ENCODE measurements at places on chromosomes 2 and 18.

- DNase-seq, result no peak
These were observed 375.3 kb downstream of the PIK3C3 start for GRCh38 chr18:42330296-42330695.

- no peak for DNase-seq
These were observed 55.6 kb upstream of the MAP4K3 start for GRCh38 chr2:39492716-39493115.

GRCh38 chr2:203437511-203437910 lies 97.6 kb downstream of the RAPH1 start:
- no peak for DNase-seq

GRCh38 chr2:34815052-34815741 lies 1216.1 kb upstream of the FAM98A start:
- DNase-seq, result no peak

- DNase-seq, result no peak
These were observed 54.7 kb downstream of the MTA3 start for GRCh38 chr2:42622943-42623676.

- DNase-seq, result no peak
These were observed 11.2 kb downstream of the VIL1 start for GRCh38 chr2:218429911-218430692.

- DNase-seq, result no peak
These were observed 24.1 kb upstream of the KANSL1L start for GRCh38 chr2:210195101-210195852.

- no peak for DNase-seq
These were observed 69.4 kb downstream of the TXNL1 start for GRCh38 chr18:56568986-56569385.

- DNase-seq, result no peak
These were observed 5.3 kb upstream of the PAX3 start for GRCh38 chr2:222303828-222304736.

GRCh38 chr2:58701688-58702301 lies 460.7 kb upstream of the FANCL start:
- DNase-seq, result no peak

- DNase-seq, result no peak
These were observed 162.8 kb downstream of the LRP1B start for GRCh38 chr2:141967980-141968379.

- DNase-seq, result no peak
These were observed 36.1 kb downstream of the TMEM163 start for GRCh38 chr2:134682726-134683125.

GRCh38 chr2:118265873-118266455 lies 177.7 kb downstream of the INSIG2 start:
- no peak for DNase-seq

- no peak for DNase-seq
These were observed 82.1 kb downstream of the EIF2AK3 start for GRCh38 chr2:88545118-88545517.

GRCh38 chr2:19571773-19572172 lies 213.3 kb upstream of the OSR1 start:
- DNase-seq, result no peak

- DNase-seq, result peak; percentile 8
These were observed 298.8 kb downstream of the ZNF407 start for GRCh38 chr18:74896390-74896991.

DNA sequence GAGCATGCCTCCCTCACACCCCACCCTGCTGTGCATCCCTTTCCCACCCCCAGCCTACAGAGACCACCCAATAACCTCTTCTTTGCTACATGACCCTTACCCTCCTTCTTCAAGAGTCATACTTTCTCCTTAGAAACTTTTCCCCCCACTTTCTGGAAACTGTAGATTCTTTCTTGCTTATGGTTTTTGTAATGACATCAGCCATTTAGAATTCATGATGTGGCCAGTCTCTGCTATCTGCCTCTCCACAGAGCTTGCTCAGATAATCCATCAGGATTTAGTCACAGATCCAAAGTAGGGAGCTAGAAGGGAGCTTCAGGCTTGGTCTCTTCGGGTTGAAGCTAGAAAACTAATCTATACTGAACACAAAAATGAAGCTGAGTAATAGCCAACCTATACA lies 36.5 kb downstream of the GALM start:
- DNase-seq, result no peak

- no peak for DNase-seq
These were observed 20.4 kb upstream of the ZNF397 start for GRCh38 chr18:35220424-35220823.

DNA sequence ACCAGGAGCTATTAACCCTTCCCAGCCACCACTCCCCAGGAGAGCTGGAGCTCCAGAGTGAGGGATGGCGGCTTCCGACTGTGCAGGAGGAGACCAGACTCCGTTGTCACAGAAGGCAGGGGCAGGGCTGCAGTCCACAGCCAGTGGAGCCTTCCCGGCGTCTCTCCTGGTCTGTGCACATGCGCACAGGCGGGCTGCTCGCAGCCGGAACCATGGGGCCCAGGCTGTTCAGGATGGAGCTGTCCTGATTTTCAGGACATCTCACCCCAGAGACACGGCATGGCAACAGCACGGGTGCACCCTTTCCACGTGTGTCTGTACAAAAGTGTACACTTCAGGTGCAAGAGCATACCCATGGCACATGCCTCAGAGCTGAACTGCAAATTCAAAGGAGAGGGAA lies 28.9 kb downstream of the EIPR1 start:
- DNase-seq, result no peak

GRCh38 chr18:59783138-59783537 lies 85.9 kb upstream of the CCBE1 start:
- DNase-seq, result peak; percentile 46

DNA sequence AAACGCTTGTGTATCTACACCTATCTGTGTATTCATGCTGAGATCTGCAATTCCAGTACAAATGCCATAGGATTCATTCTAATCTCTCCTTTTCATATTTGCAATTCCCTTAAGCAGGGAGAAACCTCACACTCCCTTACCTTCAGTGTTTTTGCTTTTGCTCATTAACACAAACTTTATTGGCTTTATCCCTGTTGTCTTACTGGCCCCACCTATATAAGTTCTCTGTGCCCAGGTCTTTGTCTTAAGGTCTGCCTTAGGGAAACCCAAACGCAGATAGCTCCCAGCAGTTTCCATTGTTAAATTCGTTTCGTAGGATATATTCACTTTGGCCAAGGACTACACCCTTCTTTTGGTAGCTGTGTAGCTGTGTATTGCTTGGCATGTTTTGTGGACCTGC lies 4.0 kb upstream of the SNORC start:
- no peak for DNase-seq

DNA sequence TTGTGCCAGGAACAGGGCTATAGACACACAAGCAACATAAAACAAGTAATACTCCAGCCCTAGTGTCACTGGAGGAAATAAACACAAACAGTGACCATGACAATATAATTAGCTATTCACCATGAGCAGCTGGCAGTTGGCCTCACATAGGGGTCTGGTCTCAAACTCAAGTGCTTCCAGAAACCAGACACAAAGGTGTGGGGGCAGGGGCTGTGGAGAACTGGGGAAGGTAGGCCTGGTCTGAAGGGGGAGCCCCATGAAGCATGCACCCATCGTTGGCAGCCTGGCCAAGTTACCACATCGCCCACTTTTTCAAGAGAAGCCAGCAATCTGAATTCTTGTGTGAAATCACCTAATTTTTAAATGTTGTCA lies 49.5 kb upstream of the SP3 start:
- no peak for DNase-seq

- no peak for DNase-seq
These were observed 725 bp upstream of the ANKRD53 start for GRCh38 chr2:70977605-70978205.

DNA sequence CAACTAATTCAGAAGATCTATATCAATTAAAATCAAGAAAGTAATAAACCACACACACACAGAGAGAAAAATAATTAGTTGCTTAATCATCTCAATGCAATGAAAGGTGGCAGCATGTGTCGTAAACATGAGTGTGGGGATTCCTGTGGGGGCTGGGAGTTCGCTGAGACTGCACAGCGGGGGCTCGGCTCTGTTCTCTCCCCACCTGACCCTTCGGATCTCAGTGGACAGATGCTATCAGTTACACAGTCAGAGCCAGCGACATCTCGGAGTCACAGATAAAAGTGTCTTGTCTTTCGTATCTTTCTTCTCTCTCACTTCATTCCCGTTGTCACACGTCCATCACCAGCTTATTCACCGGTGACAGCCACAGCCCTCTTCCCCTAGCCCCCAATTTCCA lies 37.1 kb downstream of the COLEC12 start:
- no peak for DNase-seq

DNA sequence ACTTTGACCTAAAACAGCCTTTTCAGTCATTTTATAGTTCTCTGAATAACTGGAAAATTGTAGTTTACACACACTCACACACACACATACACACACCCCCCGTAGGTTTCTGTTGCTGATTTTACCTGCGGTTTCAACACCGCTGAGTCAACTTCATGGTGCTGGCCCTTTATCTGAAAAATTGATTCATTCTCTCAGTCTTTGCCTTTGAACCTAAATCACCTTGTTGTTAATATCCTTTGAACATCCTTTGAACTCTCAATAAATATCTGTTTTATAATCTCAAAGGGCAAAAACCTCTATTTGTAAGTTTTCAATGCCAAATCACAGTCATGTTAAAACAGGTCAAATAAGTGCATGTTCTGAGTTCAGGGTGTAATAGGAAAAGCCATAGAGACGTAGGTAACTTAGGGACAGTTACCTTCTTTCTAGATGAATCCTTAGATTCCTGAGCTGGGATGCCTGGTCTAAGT lies 109.0 kb upstream of the BZW1 start:
- no peak for DNase-seq

- DNase-seq, result peak; percentile 39
These were observed at the start of gene CASP10 for GRCh38 chr2:201182650-201183364. TSS of gene CASP10 (plus strand) at chr2:201183141. CDS start at chr2:201185778, 2,637 bp downstream.

DNA sequence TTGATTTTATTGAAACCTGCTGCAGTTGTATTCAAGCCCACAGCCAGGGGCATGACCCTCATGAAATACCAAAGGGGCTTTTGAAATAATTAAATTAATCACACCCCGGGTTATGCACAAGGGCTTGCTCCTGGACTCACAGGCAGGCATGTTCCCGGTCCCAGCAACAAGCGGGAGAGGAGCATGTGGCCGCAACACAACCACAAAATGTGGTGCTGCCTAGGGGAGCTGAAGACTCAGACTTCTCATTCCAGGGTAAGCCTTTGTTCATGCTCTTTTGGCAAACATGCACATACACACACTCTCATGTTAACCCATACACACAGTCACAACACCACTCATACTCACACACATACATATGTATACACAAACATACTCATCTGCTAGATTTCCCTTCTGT lies 233.7 kb upstream of the SMAD2 start:
- no peak for DNase-seq

GRCh38 chr2:189074506-189074905 lies 100.3 kb downstream of the COL3A1 start:
- no peak for DNase-seq

DNA sequence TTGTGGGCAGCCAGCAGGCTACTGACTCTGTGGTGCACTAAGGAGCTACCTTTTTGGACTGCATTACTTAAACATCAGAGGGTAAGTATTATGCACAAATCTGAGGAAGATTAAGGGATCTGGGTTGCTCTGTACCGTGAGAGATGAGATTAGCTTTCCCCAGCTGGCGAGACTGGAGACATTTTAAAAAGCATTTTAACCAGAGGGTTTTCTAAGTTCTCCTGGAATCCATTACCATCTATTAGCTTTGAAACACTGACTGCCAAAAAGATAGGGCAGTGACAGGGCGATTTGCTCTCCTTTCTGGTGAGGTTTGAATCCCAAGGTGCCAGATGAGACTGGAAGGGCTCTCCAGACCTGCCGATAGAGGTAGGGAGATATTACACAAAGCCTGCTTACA lies 63.2 kb downstream of the LYPD6 start:
- DNase-seq, result no peak

GRCh38 chr2:106160786-106161261 lies 33.3 kb downstream of the UXS1 start:
- DNase-seq, result no peak

DNA sequence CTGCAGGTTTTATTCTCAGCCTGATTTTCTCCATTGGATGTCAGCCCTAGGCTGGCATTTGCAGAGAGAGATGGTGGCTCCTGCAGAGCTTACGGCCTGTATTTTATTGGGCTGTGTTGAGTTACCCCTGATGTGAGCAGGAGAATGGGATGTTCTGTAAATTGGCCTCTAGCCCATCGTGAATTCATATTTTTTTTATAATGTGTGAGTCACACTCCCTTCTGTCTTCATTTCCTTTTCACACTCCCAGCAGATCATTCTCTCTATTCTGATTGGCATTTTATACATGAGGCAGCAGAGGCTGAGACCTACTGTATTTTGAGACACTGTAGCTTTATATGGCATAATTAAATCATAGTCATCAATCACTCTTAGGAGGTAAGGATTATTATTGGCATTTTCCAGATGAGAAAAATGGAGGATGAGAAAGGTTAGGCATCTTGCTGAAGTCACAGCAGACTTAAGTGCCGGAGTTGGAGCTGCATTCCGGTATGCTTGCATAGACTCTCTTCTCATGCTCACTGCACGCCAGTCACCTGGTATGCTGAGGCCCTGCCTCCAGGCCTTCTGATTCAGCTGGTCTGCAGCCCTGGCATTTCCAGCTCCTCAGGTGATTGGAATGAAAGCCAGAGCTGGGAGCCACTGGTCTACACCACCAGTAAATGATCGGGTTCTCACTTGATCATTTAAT lies 142.4 kb downstream of the NEDD4L start:
- DNase-seq, result no peak

- no peak for DNase-seq
These were observed 31.5 kb downstream of the EHBP1 start for GRCh38 chr2:62736899-62737559.

GRCh38 chr18:2032036-2032435 lies 539.3 kb downstream of the METTL4 start:
- no peak for DNase-seq

DNA sequence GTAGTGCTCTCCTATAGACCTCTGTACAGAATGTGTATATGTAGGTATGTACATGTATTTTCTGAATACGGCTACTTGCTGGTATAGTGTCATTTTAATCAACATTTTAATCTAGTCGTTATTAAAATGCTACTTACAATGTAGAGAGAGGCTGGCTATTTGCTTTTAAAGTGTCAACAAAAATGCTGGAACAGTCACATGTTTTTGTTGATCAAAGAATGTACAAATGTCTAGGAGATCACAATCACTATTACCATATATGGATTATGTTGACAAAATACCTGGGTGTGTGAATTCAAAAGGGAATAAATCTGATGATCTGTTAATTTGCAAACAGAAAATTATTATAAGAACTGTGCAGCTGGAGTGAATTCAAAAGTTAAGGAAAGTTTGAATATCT lies 170.3 kb downstream of the CAMKMT start:
- no peak for DNase-seq

GRCh38 chr2:54658564-54659071 lies 64.8 kb upstream of the EML6 start:
- no peak for DNase-seq

DNA sequence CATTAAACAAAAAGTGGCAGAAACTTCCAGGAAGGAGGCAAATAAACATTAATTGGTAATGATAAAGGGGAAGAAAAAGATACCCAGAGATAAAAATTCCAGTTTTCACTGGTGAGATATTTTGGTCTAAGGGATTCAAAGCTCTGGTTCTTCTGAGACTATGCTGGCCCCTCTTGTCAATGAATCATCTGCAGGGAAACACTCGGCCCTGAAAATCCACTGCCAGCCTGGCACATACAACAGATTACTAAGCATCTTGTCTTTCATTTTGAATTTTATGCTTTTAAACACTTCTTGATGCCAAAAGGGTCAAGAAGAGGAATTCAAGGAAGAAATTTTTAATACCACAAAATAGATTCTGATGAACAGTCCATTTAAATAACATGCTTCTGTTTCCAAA lies 1603.8 kb upstream of the ZEB2 start:
- no peak for DNase-seq

All from GM19239 (cell line).